ENCODE measurements at places on chromosomes 3 and 15.

DNA sequence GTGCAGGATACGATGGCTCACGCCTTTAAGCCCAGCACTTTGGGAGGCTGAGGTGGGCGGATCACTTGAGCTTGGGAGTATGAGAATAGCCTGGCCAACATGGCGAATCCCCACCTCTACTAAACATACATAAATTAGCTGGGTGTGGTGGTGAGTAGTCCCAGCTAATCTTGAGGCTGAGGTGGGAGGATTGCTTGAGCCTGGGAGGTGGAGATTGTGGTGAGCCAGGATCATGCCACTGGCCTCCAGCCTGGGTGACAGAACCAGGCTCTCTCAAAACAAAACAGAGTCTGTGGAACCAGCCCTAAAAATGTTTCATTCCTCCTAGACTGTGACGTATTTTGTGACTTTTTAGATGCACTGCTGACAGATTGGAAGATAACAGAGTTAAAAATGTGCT is 34.3 kb upstream of the RAD51 start:
- no peak for DNase-seq

GRCh38 chr15:58880320-58880719 is 53.2 kb downstream of the SLTM start:
- DNase-seq: no peak

DNA sequence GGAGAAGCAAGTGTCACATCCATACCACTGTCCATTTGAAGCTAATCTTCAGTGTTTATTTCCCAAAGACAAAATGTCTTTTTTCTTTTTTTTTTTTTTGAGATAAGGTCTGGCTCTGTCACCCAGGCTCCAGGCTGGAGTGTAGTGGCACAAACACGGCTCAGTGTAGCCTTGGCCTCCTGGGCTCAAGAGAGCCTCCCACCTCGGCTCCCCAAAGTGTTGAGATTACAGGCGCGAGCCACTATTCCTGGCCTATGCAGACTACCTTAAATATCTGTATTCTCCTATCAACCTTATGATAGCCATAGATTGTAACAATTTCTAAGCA is 27.7 kb upstream of the VPS33B start:
- no peak for DNase-seq

- no peak for DNase-seq
These were observed 27.4 kb upstream of the CACNA2D3 start for GRCh38 chr3:54094926-54095325.

GRCh38 chr15:90004671-90005070 is 3.5 kb downstream of the ZNF710 start:
- no peak for DNase-seq

GRCh38 chr3:187568171-187568570 is 102.0 kb downstream of the SST start:
- DNase-seq: no peak

- DNase-seq: no peak
These were observed 7.2 kb upstream of the ABTB1 start for GRCh38 chr3:127665586-127665985.

- DNase-seq: no peak
These were observed 324.6 kb downstream of the UACA start for GRCh38 chr15:70438776-70439175.

DNA sequence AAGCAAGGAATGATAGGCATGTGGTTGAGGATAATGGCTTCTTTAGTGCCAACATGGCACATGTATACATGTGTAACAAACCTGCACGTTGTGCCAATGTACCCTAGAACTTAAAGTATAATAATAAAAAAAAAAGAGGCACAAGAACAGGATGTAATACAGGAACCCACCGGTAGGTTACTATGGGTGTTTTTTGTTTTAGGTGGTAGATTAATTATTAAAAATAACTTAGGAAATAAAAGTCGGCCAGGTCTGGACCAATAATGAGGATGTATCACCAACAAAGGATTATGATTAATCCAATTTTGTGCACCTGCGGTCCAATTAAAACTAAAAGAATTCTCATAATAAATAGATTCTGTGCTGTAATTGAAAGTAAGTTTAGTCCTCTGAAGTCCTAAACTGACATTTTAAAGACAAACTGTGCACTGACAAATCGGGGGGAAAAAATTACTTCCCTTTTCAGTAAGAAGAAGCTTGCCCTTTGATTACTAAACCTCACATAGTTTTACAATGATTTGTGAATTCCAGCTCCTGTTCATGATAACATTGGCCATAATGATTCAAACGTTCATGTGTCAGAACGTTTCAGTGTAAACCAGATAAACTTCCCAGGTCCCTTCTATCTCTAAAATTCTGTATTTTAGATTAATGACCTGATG is 62.2 kb downstream of the CASR start:
- DNase-seq: no peak

- no peak for DNase-seq
These were observed 4.7 kb downstream of the ZIC1 start for GRCh38 chr3:147413686-147414389.

DNA sequence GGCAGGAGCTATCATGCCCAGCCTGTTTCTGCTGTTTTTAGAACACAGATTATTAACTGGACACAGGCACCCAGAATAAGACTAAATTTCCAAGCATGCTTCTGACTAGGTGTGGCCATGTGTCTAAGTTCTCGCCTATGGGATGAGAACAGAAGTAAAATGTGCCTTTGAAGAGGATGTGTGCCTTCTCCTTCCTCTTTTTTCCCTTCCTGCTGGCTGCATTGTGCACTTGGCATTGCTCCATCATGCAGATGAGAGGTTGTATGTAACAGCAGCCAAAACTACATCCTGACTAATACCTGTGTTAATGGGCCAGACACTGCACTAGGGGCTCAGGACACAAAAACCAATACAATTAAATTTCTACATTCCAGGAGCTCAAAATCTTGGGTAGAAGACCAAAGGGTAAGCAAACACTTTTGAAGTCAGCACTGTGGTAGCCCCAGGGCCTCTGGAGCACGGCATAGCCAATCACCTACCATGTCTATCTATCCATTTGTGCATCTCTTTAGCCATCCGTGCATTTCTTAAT is 40.9 kb upstream of the RNU6-1 start:
- no peak for DNase-seq

- DNase-seq: peak; percentile 10
These were observed 46.8 kb downstream of the MYO5A start for GRCh38 chr15:52481915-52482314.

- no peak for DNase-seq
These were observed 197.2 kb upstream of the CTNNB1 start for GRCh38 chr3:41002104-41002503.

DNA sequence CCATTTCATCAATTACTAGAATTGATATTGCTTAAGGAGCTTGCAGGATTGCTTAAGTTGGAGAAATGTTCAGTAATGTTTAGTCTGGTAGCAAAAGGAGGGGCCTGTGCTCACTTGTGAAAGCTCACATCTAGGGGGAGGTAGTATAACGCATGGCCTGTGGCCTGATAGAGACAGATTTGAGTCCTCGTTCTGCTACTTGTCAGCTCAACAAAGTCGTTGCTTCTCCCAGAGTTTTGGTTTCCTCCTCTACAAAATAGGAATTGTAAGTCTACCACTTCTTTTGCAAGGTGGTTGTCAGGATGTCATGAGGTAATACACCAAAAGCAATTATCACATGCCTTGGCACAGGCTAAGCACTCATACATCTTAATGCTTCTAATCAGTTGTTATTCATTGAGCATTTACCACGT is 1.3 kb downstream of the ST3GAL6 start:
- no peak for DNase-seq

- DNase-seq: no peak
These were observed 47.0 kb upstream of the GK5 start for GRCh38 chr3:142272200-142272891.

DNA sequence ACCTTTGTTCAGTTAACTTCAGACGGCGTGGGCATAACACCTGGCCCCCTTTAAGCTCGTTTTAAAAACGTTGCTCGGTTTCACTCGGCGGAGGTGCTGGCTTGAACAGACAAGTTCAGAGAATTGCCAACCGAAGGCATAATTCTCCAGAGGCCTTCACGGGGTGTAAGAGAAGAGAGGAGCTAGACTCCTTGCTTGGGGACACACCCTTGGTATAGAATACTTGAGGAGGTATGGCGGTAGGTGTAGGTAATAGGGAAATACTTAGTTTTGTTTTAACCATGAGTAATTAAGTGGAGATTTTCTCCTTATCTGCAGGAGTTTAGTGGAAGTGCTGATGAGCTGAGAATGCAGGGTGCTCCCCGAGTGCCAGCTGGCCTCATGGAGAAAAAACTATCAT is 921 bp downstream of the FBXL2 start:
- no peak for DNase-seq

DNA sequence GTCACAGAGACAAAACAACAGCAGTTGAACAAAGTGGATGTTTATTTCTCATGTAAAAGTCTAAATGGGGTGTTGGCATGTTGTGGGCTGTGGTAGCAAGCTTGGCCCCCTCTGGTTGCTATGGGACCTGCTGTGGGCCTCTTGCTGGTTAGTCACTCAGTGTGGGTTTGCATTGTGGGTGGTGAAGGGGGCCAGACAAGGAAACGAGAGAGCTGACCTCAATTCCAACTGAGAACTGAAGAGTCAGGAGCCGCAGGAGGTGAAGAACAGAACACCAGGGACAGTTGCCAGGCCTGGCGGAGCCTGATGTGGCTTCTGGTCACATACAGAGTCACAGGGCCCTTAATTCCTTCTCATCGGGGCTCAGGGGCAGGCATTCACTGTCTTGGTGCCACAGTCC is 1.9 kb upstream of the ADPGK start:
- DNase-seq: no peak

GRCh38 chr3:98759629-98760028 is 3.5 kb upstream of the ST3GAL6 start:
- DNase-seq: no peak

DNA sequence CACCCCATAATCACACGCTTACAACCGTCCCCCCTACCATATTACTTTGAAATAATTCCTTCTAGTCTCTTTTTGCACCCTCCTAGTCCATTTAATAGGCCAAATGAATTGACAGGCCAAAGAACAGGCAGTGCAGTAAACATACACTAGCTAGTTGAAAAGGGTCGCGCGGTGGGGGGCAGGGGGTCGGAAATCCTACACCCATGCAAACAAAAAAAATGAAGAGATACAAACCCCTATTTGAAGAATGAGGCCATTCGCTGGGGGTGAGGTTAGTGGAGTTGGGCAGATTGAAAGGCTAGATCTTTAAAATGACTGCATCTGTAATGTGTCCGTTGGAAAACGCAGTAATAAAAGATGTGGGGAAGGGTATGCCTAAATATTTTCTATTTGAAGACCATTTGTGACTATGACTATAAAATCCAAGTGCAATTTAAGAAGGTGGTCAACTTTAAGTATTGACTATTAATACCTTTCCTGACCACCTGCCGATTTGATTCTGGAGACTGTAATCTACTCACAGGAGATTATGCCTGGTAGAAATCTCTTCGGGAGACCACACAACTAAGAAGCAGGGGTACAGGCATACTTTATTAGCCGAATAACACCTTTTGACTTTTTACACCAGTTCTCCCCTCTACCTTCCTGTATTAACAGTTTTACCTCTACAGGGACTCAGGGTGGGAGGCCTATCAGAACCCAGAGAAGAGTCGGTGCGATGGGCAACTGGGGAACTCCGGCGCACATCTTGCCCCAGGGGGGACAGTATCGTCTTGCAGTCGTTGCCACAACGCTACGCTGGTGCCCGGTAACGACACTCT is 762 bp upstream of the ARL6 start:
- no peak for DNase-seq

DNA sequence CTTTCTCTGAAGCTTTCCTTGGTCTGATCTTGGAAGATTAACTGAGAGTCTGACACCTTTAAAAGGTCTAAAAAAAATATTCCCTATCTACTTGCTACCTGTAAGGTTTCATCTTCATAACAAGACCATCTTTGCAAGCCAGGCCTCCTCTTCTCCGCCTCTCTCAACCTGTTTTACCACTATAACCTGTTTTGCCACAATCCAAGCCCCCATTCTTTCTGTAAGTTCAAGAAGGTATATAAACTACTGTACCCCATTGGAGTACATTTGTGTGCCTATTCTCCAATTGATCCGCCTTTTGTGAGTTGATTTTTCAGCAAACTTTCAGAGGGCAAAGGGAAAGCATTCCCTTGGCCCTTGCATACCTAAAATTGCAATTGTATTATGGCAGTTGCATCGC is 319.3 kb upstream of the NECTIN3 start:
- DNase-seq: no peak

DNA sequence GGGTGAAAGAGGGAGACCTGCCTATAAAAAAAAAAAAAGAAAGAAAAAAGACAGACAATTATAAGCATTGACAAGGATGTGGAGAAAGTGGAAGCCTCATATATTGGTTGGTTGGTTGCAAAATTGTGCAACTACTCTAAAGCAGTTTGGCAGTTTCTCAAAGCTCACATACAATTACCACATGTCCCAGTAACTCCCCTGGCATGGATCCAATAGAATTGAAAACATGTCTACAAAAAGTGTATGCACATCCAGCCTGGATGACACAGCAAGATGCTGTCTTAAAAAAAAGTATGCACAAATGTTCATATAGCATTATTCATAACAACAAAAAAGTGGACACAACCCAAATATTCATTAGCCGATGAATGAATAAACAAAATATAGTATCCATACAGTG is 19.5 kb downstream of the SETMAR start:
- DNase-seq: no peak

- no peak for DNase-seq
These were observed 718.5 kb upstream of the ARPP21 start for GRCh38 chr3:34920806-34921205.

DNA sequence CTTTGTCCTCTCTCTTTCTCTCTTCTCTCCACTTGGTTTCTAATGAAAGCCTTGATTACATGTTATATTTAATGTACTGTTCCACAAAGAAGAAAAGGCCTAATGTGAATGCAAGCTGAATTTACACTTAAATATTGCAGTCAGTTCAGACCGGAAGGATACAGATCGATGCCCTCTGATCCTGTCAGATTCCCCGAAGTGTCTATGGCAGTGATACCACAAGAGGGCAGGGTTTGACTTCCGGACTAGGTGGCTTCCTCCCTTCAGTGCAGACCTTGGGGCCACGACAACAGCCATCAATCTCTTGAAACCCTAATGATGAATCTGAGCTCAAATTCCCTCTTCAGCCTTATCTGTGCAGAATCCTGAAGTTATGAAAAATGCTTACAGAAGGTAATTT is 29.5 kb downstream of the AGTR1 start:
- no peak for DNase-seq

- DNase-seq: no peak
These were observed 44.1 kb upstream of the TP63 start for GRCh38 chr3:189586941-189587663.
